ENCODE measurements at places on chromosomes 3 and 15. TPM values are rescaled to one million over a fixed set of nuclear protein-coding genes. Genes with fewer than 3 reads are reported as not detected.

DNA sequence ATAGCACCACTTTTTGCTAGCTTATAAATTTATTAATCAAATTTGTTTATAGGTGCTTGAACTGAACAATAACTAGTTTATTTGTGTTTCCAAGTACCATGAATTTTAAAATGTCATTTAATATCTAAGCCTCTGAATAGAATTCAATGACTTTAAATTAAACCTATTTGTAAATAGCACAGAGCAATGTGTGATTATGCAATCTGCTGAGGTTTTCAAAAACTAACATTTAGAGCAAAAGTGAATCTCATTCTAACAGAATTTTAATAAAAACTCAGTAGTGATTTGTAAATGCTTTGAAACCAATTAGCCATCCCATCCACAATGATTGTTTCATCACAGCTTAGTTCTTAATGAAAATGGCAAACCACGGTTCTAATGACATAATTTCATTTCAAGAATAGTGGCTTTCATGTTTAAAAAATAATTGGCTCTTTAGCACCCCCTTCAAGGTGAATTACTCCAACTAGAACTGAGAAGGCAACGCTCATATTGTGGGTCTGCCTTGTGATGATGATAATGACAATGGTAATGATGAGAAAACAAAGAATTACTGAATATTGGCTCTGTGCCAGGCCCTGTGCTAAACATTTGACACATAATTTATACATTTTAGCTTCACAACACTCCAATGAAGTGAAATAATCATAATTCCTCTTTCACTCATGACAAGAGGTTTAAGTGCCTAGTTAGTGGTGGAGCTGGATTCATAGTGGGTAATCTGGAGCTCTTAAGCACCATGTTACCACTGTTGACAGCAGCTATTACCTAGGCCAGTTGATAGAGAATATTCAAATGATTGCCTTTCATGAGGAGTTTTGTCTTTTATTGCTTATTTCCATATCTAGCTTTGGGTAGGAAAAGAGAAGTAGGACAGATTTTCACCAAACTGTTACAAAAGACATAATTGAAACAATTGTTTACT is 145.7 kb downstream of the RBMS3 start:
- DNase-seq: no peak

DNA sequence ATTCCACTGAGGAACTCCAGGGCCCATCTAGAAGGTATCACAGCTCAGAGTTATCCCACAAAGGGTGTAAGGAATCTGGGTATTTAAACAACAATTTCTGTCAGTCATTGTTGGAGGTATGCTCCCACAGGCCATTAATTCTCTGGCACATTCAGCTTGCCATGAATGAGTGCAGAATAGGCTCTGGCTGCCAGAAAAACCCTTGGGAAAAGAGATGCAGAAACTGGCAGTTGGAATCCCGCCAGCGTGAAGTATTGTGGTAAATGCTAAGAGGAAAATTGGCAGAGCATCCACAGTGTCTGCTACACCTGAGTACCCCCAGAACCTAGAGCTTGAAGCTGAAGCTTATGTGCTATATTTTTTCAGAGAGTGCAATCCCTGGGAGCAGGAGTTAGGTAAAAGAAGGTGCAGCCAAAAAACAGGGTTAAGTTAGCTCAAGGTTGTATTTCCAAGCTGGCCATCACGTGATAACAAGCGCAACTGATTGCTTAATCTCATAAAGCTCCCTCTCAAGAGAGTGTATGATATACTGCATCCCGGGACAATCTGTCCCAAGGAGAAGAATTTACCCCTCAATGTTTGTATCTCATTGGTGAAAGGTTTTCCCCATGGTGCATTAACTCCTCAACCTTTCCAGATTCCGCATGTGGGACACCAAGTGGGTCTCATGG is 94.2 kb upstream of the ACP3 start:
- DNase-seq: no peak

DNA sequence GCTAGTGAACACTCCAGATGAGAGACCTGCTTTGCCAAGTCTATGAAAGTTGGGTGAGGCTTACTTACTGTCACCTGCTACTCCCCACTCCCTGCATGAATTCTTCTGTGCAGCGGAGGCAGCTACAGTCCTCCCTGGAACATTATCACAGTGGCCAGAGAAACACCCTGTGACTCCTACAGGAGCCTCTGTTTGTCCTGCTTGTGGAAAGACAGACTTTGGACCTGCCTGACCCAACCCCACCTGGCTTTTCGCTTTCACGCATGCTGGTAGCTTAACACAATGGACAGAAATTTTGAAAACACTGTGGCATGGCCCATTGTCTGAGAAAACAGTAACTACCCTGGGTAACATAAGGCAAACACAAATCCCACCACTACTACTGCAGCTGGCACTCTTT is 1565.5 kb upstream of the CADM2 start:
- no peak for DNase-seq

DNA sequence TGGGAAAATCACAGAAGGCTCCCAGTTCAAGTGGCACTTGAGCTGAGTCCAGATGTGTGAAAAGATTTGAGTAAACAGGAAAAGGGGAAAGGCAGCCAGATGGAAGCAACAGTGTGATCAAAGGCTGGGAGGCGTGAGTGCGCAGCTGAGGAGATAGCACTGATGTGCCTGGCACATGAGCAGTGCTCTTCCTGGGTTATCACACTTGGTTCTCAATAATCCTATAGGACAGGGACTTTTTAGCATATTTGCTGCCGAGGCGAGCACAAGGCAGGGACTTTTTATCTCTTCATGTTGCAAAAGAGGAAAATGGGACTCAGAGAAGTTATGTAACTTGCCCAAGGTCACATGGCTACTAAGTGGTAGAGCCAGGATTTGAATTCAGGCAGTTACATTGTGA is 39.6 kb downstream of the CORO2B start:
- DNase-seq: no peak

DNA sequence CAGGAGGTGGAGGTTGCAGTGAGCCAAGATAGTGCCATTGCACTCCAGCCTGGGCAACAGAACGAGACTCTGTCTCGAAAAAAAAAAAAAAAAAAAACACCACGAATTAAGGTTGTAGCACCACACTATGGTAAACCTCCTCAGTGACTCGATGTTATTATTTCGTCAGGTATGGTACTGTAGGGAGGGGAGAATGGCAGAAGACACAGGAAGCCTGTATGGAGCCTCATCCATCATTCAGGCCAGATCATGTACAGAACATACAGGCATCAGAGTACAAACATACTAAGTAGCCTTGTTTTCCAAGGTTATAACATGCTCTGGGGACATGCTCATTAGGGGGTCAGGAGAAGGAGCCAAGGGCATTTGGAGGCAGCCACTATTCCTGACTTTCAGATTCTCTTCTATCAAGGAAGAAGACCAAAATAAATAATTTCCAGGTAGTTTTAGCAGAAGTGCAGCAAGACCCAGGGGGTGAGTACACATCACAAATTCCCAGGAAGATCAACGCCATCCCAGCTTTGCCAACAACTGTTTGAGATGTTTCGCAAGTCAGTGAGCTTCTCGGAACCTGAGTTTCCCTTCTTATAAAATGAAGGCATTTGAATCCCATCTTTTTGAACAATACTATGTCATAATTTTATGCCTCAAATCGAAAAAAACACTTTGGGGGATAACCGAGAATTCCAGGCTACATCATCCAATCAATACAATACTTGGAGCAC is 79.8 kb downstream of the FOXP1 start:
- no peak for DNase-seq

DNA sequence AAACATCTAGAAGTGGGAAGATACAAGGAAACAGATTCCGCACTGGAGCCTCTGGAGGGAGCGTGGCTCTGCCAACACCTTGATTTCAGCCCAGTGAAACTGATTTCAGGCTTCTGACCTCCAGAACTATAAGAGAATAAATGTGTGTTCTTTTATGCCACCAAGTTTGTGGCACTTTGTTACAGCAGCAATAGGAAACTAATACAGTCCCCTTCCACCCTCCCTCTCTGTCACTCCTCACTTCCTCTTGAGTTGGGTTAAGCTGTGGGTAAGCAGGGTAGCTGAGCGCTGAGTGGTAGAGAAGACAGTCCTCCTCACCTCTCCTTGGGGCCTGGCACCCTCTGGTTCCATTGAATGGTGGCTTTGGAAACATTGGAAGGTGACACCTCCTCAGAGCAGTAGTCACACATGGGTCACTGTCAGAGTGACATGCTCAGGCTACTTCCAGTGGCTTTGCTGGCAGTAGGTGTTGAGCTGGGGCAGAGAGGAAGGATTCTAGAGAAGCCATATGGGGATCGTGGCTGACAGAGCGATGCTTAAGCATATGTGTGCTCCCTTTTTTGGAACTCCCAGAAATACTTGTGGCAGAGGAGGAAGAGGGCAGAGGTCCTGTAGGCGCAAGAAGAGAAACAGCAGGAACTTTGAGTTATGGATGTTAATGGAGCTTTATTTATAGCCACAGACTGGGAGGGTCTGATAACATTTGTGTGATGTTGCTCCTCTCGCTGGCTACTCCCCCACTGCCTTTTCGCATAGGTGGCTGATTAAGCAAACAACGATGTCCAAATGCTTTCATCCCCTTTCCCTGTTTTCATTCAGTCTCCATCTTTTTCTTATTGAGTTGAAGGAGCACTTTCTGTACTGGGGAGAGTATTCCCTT is 14.8 kb upstream of the HCN4 start:
- DNase-seq: no peak

GRCh38 chr15:55742927-55743728 is at the start of gene PRTG:
TSS of gene PRTG (minus strand) at chr15:55743152. CDS start at chr15:55742931, 221 bp downstream.
- DNase-seq: peak; percentile 55

- no peak for DNase-seq
Measured at GRCh38 chr3:133487920-133488540, 85.5 kb upstream of the CDV3 start.

DNA sequence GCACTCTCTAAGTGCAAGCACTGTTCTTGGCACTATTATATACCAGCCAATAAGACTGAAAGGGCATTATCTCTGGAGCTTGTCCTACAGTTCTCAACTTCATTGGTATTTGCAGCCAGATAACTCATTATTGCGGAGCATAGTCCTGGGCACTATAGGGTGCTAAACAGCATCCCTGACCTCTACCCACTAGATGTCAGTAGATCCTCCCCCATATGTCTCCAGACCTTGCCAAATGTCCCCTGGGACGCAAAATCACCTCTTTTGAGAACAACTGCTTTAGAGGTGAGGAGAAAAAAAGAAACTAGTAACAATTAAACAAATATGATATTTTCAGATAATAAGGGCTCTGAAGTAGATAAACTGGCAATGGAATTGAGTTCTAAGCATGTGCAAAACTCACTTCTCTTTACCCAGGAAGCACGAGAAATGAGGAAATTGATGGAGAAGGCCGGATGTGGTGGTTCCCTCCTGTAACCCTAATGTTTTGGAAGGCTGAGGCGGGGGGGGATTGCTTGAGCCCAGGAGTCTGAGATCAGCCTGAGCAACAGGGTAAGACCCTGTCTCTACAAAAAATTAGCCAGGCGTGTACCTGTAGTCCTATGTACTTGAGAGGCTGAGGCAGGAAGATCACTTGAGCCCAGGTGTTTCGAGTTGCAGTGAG is 61.4 kb downstream of the FRMD4B start:
- DNase-seq: peak; percentile 36

- DNase-seq: no peak
Measured at GRCh38 chr15:39713846-39714245, 68.8 kb downstream of the FSIP1 start.

DNA sequence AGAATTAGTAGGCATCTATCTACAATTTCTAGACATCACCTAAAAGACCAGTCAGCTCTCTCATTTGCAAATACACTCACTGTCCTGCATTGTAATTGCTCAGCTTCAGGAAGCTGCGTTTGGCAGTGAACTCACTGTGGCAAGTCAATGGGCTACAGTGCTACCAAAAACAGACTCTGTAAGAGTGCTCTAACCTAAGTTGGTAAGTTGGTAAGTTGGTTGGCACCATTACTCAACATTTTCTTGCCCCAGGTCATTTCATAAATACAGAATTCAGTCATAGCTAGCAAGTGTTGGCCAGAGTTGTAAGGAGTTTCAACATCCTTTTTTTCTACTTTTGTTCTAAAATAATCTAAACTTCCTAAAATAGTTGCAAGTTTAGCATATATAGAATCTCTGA is 466.3 kb downstream of the NAALADL2 start:
- no peak for DNase-seq

DNA sequence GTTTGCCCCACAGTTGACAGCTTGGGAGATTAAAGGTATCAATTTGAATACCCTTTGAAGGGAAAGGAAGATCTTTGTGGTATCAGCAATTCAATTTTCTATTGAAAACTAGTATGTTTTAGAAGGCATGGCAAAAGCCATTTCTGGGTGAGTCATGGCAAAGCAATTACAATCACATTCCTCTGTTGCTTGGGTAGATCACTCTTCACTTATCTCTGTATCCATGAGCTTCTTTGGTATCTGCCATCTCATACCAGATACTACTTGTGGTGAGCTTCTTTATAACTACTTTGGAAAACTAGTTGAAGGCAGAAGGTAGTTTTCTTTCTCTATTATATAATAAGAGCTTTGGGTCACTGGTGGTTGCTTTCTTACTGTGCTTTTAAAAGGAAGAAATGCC is 28.3 kb upstream of the LSAMP start:
- peak; percentile 39 for DNase-seq

GRCh38 chr15:94968133-94968532 is 736.8 kb downstream of the MCTP2 start:
- DNase-seq: no peak

- DNase-seq: no peak
Measured at GRCh38 chr3:36175113-36175812, 205.0 kb upstream of the STAC start.

DNA sequence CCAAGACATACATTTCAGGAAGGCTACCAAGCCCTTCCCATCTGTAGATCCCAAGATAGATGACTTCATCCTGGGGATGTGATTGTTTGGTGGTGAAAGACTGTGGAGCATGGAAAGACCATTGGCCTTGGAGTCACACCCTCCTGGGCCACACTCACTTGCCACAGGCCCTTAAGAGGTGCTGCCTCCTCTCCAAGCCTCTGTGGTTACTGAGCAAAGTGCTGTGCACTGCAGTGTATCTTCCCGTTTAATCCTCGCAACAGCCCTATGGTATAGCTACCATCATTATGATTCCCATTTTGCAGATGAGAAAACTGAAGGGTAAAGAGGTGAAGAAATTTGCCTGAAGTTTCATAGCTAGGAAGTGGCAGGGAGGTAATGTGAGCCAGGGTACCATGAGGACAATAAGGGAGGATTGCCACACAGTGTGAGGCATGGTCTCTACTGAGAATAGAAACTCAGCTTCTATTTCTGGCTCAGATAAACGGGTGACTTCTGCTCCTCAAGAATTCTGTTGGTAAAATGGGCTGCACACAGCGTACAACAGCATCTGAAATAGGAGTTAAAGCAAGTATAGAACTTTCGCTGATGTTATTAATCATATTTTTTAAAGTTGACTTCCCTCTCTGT is 23.9 kb upstream of the RHO start:
- peak; percentile 22 for DNase-seq

- DNase-seq: no peak
Measured at GRCh38 chr15:39846108-39846507, 63.5 kb upstream of the FSIP1 start.

FAM3D gene
- not detected for total RNA-seq

LRRC2 gene
- 0.20 TPM for total RNA-seq

PROK2 gene
- not detected for total RNA-seq

ABHD17C gene
- 4.0 TPM for total RNA-seq

TGM4 gene
- total RNA-seq: not detected

GOLGA6A gene
- total RNA-seq: not detected

NMNAT3 gene
- total RNA-seq: not detected

TMEM41A gene
- total RNA-seq: 23.9 TPM

TRPM1 gene
- total RNA-seq: 0.03 TPM

TMEM207 gene
- total RNA-seq: not detected

ONECUT1 gene
- total RNA-seq: not detected

RASL12 gene
- not detected for total RNA-seq

B3GALNT1 gene
- total RNA-seq: 6.2 TPM

Measured in HT1080 (cell line).